ENCODE measurements at places on chromosomes 7 and 10.

DNA sequence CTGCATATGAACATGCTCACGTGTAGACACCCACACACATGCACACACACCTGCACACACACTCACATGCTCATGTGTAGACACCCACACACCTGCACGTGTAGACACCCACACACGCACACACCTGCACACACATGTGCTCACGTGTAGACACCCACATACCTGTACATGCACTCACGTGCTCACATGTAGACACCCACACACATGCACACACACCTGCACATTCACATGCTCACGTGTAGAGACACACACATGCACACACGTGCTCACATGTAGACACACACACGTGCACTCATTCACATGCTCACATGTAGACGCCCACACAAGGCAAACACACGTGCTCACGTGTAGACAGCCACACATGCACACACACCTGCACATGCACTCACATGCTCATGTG, 275.8 kb downstream of the PTPRN2 start:
- DNase-seq = no peak

- no peak for DNase-seq
Measured at GRCh38 chr7:76060842-76061241, 12.9 kb downstream of the MDH2 start.

DNA sequence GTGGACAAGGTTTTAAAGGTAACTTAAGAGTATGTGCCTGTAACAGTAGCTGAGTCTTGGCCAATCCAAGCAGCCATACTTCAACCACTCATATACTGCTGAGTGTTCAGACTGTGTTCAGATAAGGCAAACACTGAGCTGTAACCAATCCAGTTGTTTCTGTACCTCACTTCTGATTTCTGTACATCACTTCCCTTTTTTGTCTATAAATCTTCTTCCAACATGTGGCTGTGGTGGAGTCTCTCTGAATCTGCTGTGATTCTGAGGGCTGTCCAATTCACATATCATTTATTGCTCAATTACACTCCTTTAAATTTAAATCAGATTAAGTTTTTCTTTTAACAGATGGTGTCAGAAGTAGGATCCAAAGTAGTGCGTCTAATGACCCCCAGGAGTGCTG, 149.5 kb upstream of the PHF14 start:
- no peak for DNase-seq

DNA sequence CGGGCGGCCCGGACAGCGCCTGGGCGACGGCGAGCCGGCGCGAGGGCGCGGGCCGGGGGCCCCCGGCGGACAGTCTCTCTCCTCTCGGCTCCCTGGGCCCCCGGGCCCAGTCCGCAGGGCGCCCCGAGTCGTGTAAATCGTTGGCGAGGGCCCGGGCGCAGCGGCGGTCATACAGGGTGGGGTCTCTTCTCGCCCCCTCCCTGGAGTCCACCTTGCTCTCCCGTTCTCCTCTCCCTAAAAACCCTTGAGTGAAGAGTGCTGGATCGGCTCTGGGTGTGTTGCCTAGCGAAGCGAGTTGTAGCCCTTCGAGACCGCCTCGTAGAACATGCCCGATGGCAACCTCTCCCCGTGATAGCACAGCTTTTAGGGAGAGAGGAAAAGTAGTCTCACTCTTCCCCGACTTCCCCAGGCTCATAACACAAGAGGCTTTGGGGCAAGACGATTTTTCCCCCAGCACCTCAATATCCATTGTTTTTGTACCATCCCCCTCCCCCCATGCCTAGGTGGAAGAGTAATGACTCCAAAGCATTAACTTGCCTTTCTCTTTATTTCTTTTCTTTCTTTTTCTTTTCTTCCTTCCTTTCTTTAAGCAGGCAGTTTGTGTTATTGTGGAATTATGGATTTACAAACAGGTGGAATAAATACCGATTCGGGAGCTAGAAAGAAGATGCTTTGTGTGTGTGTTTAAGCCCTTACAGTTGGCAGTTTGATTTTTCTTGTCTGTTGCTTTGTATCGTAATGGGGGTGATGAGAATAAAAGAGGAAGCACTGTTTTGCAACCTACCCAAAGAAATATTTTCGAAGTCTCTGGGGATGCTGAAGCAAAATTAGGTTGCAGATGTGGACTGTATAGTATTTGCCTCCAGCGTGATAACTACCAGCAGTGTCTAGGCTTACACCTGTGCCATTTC, 822 bp downstream of the SHOC2 start:
- DNase-seq = no peak

GRCh38 chr10:13711291-13711690, 124.5 kb downstream of the PRPF18 start:
- no peak for DNase-seq

GRCh38 chr10:132742837-132743194, 43.1 kb downstream of the NKX6-2 start:
- no peak for DNase-seq

DNA sequence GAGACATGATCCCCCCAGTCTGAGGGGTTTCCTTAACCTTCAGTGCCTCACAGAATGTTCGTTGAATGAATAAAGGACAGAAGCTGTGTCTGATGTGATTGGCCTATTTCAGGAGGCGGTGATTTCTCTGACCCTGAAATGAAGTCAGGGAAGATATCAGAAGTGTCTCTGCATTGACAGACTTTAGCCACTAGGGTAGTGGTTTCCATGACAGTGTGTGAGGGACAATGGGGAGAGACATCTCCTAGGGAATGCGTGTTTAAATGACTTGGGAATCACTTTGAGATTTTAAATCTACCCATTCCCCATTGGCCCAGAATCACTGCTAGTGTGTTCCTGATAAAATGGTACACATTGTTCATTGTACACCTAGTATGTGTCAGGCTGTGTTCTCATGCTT, 132.0 kb downstream of the CFAP58 start:
- DNase-seq = no peak

GRCh38 chr7:93044147-93044810, 73.5 kb downstream of the SAMD9 start:
- DNase-seq = peak; percentile 32

DNA sequence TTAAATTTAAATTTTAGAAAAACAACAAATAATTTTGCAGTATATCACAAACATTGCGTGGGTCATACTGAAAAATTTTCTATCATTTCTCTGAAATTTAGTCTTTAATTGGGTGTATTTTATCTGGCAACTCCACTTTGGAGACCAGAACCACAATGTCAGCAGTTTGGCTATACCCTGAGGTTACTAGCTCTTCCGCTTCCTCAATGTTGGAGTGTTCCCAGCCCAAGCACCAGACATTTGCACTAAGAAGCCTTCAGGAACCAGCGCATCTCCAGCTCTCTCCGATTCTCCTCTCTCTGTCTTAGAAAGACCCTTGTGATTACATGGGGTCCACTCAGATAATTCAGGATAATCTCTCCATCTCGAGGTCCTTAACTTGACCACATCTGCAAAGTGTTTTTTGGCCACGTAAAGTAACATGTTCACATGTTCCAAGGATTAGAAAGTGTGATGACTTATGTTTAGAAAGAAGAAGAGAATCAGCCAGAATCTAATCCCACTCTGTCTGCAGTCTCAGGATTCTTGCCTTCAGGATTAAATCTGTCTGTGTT, 43.1 kb upstream of the ADRB1 start:
- no peak for DNase-seq

Data from AG08396 (cell line).